Thoracic aorta endothelial cell (primary cell): ENCODE measurements at places on chromosomes 5 and 9. TPM values are rescaled to one million over a fixed set of nuclear protein-coding genes. Genes with fewer than 3 reads are reported as not detected.

Gene BTNL8
- total RNA-seq: not detected in 2 replicates

Gene RXFP3
- not detected in 2 replicates for total RNA-seq

Gene GLRX
- total RNA-seq: 8.3 and 15.6 TPM in 2 replicates

Gene TLR4
- 139 and 141 TPM in 2 replicates for total RNA-seq

Gene BSPRY
- not detected in 2 replicates for total RNA-seq

Gene PCDHB8
- total RNA-seq: 0.07 and 0.13 TPM in 2 replicates

Gene ZNF618
- 28.3 and 32.0 TPM in 2 replicates for total RNA-seq

Gene LCNL1
- total RNA-seq: not detected in 2 replicates

Gene IFNA21
- not detected in 2 replicates for total RNA-seq

Gene CCDC69
- 8.4 and 14.6 TPM in 2 replicates for total RNA-seq
